ENCODE measurements at places on chromosomes 11 and 22.
A peak's percentile ranks its signal among the peaks of the same experiment; 100 is the strongest.

DNA sequence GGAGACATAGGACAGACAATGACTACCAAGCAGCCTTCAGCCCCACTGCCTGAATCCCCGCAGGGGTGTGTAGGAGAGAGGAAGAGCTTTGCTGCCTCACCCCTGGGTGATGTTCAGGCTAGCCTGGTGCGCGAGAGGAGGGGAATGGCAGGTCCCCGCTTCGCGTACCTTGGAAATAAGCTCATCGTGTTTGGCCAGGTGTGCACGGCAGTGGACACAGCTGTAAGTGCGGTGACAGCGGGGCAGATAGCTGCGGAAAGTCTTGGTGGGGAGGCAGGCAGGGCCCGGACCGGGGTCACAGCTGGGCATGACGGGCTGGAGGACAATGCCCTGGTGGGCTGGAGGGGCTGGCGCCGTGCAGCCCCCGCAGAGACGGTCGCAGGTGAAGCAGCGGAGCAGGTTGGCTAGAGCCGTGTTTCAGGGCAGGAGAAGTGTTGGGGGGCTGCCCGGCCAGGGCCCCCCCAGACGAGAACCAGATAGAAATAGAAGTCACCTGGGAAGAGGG is 2.9 kb downstream of the YPEL4 start:
- ATAC-seq: no peak

GRCh38 chr22:20437613-20438426 is at the start of gene SCARF2:
Gene SCARF2, minus strand, starts transcription at chr22:20437825. Its CDS starts 71 bp downstream, at chr22:20437754.
- ATAC-seq: peak; percentile 82

DNA sequence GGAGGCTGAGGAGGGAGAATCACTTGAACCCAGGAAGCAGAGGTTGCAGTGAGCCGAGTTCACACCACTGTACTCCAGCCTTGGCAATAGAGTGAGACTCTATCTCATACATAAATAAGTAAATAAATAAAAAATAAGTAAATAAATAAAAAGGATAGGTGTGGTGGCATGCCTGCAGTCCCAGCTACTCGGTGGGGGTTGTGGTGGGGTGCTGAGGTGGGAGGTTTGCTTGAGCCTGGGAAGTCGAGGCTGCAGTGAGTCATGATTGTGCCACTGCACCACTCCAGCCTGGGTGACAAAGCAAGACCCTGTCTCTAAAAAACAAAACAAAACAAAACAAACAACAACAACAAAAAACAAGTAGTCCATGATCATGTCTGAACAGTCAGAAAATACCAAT is 3.1 kb downstream of the LARGE2 start:
- no peak for ATAC-seq

- ATAC-seq: no peak
Observed at GRCh38 chr11:78190871-78191538, 2.3 kb downstream of the USP35 start.

GRCh38 chr11:94241896-94242295 is 62.5 kb upstream of the IZUMO1R start:
- no peak for ATAC-seq

DNA sequence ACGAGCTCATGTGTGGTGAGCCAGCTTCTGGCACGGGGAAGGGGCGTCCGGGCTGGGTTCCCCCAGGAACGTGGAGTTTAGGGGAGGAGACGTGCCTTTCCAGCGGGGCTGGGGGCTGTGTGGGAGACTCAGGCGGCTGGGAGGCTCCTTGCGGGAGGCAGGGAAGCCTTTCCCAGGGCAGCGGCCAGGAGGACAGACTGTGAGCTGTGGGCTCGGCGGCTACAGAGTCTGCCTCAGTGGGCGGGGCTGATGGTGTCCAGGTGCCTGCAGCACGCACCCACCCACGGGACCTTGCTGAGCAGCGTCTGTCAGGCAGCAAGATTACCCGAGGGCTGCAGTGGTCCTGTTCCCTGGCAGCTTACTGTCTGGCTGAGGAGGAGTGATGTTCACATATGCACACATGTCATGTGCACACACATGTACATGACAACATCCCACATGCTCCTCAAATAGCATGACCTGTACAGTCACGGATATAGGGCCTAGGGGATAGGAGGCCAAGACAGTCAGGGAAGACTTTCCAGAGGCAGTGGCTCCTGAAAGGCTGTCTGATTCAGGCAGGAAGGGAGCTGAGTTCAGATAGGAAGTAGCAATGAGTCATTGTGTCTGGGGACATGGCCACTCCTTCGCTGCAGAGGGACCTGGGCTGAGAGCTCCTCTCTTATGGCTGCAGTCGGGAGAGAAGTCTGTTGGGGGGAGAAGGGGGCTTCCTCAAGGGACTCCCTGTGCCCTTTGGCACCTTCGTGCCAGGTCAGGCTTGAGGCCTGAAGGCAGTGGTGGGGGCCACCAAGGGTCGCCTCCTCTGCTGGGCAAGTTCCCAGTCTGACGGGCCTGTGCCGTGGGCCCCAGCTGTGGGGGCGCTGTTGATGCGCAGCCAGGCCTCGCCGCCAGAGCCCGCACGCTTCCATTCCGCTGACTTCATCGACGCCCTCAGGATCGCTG is 23.3 kb upstream of the PPP6R3 start:
- ATAC-seq: peak; percentile 24

DNA sequence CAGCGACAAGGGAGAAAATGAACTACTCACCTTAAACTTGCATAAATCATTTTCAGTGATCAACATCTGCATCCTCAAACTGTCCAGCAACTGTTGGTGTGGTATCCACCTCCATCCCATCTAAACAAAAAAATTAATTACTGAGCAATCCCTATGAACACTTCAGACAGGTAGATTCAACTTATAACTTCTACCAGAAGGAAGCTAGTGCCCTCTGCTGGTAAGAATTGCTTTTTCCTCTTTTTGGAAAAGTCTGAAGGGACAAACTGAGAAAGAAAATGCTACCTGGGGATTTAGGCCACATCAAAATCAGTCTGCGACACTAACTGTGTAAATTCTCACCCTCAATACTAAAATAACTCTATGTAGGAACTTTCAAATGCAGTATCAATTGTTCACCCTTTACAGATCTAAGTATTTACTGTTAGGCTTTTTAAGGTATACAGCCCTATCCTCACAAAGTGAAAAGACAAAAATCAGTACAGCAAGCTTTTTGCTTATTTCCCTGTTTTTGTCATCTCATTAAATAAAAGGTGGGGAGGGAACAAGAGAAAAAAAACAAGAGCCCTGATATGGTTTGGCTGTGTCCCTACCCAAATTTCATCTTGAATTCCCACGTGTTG is 17.9 kb downstream of the CLNS1A start:
- peak; percentile 37 for ATAC-seq

DNA sequence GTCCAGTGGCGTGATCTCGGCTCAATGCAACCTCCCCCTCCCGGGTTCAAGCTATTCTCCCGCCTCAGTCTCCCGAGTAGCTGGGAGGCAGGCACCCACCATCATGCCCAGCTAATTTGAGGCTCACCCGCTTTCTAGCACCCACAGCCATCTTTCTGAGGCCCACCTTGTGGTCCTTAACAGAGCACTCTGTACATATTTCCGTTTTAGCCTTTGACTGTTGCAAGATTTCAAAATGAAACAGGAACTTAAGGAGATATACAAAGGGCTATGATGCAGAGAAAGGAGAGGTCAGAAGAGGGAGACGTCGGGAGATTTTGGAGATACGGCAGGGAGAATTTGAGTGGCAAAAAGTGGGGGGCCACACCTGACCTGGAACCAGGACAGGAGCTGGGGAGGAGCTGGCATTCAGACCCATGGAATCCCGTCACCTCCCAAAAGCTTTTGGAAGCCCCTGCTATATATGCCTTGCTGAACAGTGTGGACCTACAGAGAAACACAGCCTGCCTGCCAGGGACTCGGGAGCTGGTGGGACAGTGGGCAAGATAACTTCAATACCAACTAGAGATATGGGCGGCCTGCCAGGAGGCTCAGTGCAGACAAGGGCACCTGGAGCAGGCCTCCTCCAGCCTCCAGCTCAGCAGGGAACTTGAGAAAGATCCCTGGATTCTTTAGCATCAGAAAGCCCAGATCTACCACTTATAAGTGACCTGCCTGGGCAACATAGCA is 8.0 kb upstream of the CLCF1 start:
- no peak for ATAC-seq

DNA sequence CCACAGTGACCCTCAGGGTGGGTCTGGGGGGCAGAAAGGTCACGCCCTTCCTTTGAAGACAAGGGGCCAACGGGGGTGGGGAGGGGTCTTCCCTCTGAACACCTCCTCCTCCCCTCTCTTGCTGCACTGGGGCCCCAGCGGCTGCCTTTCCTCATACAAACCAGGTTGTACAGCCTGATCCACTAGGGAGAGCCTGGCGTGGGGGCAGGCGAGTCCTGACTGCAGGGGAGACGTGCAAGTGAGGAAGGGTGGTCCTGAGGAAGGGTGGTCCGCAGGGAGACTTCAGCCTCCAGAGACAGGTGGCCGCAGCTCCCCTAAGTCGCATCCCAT is 43.6 kb upstream of the LINC01488 start:
- ATAC-seq: no peak

DNA sequence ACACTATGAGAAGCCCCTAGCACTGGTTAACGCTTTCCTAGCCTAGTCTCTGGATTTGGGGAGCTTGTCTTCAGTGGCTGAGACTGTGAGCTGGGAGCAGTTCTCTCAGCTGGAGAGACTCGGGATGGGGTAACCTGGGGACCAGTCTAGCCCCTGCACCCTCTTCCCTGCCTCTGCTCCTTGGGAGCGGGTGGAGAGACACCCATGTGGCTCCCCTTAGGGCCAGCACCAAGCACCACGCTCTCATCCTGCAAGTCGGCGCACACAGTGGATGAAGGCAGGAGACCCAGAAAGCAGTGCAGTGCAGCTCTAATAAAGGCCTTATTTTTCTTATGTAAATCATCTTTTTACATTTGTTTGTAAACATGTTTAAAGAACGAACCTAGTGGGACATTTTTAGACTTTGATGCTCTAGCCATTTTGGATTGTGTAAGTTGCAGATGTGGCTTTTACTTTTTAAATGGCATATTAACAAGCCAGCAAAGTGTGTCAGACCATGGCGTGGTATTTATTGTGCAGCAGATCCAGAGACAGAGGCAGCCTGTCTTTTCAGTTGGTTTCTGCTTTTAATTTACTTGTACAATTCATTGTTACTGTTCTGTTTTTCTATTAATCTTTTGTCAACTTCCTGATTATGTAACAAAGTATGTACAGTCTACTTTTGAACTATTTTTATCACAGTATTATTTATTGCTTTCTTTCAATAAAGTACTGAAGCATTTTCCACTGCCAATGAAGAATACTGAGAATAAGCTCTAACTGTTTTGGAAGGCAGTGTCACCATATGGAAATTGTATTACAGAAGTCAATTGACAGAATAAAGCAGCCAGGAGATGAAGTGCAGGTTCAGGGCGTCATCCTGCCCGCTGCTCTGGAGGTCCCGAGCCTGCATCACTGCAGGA is 14.4 kb upstream of the CTTN start:
- no peak for ATAC-seq

GRCh38 chr11:111978028-111978771 is 41.1 kb downstream of the DIXDC1 start:
- peak; percentile 56 for ATAC-seq

DNA sequence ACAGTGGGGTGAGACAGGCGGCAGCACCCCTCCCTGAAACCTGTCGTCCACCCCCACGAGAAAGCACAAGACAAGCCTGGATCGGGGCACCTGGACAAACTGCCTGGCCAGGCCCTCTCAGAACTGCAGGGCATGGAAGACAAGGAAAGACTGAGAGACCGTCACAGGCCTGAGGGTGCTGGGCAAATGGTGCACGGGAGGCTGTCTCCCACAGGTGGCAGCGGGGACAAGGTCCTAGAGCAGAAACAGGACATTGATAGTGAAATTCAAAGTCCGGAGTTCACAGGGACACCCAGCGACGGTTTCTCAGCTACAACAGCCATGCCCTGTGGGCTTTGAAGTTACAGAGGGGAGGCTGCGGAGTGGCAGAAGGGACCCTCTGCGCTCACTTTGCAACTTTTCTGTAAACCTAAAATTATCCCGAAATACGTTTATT is 20.6 kb downstream of the DRD4 start:
- ATAC-seq: no peak

DNA sequence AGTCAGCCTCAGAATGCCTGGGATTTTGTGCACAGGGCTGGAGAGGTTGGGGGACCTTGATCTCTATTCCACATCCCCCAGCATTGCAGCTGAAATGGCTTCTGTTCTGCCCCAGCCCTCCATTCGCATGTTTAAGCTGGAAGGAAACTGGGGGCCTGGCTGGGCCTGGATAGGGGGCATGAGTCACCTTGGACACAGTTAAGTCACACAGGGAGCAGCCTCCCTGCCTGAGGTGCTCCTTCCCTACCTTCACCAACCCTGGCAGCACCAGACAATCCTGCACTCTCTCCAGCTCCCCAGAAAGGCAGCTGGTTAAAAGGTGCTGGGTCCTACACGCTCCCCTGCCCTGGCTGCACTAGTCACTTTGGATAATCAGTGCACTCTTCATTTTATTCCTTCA is 763 bp downstream of the SMIM45 start:
- no peak for ATAC-seq

DNA sequence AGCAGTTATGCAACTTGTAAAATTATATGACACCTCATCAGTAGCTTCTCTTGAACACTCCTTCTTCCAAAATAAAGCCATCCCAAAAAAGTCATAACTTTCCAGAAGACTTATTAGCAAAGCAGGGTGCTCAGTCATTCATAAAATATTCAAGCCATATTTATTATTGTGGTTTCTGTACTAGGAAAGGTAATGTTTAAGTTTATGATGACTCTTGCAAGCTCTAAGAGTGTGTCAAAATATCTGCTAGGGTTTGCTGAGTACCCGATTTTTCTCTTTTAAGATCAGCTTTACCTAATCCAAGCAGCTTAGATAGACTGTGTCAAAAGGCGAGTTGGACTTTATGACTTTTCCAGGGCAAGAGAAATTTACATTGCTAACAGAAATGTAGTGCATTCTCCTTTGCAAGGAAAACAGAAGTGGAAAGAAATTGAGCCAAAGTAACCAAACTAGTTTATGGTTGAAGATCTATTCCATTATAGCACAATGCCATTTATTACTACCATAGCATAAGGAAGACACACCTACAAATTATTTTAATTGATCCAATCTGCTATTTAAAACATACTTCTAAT is 98.0 kb upstream of the SOX6 start:
- peak; percentile 82 for ATAC-seq

DNA sequence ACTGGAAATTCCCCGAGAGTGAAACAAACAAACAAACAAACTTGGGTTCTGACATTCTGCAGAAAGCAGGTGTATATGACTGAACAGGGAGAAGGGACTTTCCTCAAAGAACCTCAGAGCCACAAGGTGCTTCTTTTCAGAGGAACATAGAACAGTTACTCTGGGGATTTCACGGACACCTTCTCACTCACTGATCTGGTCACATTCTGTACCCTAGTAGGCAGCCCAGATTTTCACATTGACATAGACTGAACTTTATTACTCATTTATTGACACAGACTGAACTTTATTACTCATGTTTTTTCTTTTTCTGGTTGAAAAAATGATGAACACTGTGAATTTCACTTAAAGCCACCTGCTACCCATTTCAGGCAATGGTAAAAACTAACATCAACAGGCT is 263.0 kb downstream of the OPCML start:
- ATAC-seq: no peak

- ATAC-seq: no peak
Observed at GRCh38 chr11:100970283-100971164, 159.1 kb downstream of the PGR start.

All from motor neuron (in vitro differentiated cells).